ENCODE measurements at places on chromosomes 5 and 9.
A peak's percentile ranks its signal among the peaks of the same experiment; 100 is the strongest.

DNA sequence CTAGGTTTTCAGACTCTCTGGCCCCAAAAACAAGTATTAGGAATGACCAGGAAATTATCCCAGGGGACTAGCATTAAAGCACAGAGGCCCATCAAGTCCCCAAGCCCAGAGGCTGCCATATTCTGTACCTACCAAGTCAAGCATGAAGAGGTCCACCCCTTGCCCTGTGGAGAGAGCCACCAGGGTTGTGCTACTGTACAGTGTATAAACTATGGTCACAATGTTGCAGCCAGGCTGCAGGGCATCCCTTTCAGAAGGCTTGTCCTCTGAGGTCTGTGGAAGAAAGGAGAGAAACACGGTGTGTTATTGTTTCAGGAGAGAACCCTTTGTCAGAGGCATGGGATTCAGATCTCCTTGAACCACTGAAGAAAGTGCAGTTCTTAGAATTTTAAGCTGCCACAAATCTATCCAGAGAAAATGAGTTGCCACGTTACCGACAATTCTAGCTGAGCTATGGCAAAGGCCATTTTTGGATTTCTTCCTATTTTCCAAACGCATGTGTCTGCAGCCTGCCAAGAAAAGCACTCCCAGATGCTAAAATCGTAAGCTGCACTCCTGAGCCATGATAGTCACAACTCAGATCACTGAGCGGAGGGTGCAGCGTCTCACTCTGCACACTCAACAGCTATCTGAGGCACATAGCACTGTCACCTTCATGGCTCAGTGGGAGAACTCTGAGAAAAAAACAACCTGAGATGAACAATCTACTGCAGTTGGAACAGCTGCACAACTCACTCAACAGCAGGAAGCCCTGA lies 45.5 kb upstream of the SPATA31E1 start:
- no peak for DNase-seq

DNA sequence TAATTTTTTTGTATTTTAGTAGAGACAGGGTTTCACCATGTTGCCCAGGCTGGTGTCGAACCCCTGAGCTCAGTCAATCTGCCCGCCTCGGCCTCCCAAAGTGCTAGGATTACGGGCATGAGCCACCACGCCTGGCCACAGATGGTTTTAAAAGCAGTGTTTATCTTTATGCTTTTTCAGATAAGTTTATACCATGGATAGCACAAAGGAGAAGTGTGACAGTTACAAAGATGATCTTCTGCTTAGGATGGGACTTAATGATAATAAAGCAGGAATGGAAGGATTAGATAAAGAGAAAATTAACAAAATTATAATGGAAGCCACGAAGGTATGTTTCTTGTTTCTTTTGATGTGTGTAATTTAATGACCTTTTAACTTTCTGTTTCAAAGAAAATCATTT lies 35.1 kb downstream of the POLK start:
- no peak for DNase-seq

- DNase-seq, result no peak
Measured at GRCh38 chr9:79617395-79617794, 45.6 kb downstream of the TLE4 start.

DNA sequence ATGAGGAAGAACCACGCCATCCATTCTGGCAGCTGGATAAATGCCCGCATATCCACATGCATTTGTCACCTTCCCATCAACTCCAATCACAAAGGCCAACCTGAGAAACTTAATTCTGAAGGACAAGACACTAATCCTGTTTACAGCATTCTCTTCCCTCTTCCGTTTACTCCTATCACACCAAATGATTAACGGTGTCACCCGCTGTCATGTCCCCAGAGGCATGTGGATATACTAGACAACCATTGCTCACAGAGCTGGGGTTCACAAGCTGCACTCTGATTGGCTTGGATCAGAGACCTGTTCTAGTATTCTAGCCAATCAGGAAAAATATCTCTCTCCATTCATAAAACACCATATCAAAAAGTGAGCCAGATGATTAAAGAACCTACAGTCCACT lies 3.6 kb downstream of the MACROH2A1 start:
- no peak for DNase-seq

DNA sequence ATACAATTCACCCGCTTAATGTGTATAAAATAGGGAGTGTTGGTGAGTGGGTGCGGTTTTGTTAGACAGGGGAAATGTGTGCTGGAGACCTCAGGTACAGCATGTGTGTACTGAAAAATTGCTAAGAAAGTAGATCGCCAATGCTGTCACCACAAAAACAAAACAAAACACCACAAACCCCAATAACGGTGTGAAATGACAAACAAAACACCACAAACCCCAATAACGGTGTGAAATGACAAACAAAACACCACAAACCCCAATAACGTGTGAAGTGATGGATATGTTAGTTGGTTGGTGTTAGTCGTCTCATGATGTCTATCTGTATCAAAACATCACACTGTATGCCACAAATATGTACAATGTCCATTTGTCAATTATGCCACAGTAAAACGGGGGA lies 14.2 kb upstream of the GFPT2 start:
- no peak for DNase-seq

- DNase-seq, result no peak
Measured at GRCh38 chr5:37002176-37002751, 125.7 kb downstream of the NIPBL start.

- DNase-seq, result no peak
Measured at GRCh38 chr5:669111-669841, 23.9 kb downstream of the TPPP start.

GRCh38 chr9:130962418-130963316 lies 23.6 kb upstream of the FIBCD1 start:
- peak; percentile 97 for DNase-seq

DNA sequence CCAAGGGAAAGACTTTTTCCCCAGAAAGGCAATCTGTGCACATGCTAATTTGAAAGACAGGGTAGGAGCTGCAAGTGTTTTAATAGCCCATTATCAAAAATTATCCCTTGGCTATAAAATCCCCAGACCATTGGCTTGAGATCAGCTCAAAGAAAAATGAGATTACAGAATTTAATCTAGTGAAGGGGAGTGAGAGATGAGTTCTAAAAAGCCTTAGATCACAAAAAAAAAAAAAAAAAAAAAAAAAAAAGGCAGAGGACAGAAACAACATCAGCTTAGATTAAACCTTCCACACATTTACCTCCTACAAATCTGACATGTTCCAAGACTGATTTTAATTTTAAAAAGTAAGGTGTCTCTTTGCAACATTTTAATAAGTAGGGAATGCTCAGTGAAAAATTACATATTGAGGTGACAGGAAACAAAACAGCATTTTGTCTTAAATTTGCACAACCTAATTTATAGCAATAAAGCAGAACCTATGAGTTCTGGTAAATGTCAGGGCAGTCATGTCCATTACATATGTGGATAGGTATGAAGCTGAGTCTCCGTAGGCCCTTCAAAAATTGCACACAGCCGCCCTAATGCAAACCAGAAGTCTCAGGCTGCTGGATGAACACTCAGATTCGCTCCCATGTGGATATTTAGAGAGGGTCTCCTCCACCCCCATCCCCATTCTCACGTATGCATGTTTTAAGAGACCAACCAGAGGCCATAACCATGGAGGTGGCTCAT lies 43.4 kb downstream of the NFIB start:
- DNase-seq, result no peak

DNA sequence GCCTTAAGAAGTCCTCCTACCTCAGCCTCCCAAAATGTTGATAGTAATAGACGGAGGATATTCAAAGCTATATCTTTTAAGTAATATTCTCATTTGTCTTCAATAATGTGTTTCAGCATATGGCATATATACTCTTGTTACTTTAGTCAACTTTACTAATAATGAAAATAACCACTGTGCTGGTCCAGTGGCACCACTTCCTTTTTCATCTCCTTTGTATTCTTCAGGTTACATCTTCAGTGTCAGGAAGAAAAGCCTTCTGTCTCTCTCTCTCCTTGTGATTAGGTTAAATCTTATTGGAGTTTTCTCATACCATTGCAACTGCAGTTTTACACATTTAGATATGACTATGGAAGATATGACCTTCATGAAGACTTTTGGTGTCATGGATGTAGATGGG lies 31.3 kb downstream of the PARP8 start:
- no peak for DNase-seq

DNA sequence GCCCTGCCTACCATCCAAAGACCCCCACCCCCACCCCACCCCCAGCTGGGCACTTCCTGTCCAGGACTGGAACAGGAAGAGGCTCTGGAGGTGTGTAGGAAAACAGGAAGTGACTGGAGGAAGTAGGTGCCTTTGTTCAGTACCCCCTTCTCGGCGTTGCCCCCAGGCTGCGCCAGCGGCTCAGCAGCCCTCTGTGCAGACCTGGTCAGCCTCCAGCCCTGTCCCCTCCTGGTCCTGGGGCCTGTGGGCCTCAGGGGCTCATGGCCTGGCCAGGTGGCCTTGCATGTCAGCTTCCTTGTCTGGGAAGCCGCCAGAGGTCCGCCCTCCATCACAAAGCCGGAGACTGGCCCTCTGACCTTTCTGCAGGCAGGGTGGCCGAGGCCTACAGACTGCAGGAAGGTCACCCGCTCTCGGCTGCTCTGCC lies 26.0 kb downstream of the FLT4 start:
- no peak for DNase-seq

GRCh38 chr5:40413743-40414142 lies 266.0 kb upstream of the PTGER4 start:
- DNase-seq, result peak; percentile 71

DNA sequence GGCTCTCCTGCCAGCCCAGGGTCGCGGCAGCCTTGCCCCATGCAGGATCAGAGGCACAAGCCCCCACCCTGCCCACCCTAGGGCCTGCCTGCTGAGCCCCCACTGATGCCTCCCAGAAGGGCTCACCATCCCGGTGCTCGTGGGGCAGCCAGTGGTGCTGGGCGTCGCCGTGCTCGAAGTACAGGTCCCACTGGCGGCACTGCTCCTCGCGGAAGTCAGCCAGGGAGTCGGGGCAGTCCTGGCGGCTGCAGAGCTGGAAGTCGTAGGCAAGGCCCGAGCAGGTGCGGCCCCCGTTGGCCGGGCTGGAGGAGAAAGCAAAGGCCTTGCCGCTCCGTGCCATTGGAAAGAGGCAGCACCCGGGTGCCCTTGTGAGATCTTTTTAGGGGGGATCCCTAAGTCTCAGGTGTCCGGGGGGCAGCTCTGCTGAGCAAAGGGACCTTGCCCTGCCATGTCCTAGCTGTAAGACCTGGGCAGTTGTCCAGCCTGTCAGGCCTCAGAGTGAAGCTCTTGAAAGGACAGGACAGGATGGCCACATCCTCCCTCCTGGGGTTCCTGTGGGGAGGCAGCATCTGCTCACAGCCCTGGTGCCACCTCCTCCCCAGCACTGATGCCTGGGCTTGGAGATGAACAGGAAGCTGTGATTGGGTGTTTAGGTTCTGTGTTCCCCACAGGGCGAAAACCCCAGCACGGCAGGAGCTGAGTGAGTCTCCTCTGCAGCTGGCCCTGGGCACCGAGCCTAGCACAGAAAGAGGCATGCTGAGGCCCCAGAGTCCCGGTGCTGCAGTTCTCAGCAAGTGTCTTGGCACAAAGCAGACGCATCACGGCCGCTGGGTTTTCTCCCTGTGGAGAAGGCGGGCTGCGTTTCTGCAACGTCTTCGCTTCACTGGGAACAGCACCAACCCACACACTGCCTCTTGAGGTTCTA lies 77.7 kb downstream of the ZNF354C start:
- DNase-seq, result no peak

DNA sequence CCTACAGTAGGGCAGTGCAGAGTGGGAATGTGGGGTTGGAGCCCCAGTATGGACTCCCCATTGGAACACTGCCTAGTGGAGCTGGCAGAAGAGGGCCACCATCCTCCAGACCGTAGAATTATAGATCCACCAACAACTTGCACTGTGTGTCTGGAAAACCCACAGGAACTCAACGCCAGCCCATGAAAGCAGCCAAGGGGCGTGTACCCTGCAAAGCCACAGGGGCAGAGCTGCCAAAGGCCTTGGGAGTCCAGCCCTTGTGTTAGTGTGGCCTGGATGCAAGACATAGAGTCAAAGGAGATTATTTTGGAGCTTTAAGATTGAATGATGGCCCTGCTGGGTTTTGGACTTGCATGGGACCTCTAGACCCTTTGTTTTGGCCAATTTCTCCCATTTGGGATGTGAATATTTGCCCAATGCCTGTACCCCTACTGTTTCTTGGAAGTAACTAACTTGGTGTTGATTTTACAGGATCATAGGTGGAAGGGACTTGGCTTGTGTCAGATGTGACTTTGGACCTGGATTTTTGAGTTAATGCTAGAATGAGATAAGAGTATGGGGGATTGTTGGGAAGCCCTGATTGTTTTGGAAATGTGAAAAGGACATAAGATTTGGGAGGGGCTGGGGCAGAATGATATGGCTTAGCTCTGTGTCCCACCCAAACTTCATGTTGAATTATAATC lies 266.8 kb downstream of the SEMA5A start:
- DNase-seq, result no peak

- no peak for DNase-seq
Measured at GRCh38 chr9:133527444-133527920, 2.7 kb upstream of the MYMK start.

- no peak for DNase-seq
Measured at GRCh38 chr9:88933607-88934379, 57.5 kb upstream of the S1PR3 start.

DNA sequence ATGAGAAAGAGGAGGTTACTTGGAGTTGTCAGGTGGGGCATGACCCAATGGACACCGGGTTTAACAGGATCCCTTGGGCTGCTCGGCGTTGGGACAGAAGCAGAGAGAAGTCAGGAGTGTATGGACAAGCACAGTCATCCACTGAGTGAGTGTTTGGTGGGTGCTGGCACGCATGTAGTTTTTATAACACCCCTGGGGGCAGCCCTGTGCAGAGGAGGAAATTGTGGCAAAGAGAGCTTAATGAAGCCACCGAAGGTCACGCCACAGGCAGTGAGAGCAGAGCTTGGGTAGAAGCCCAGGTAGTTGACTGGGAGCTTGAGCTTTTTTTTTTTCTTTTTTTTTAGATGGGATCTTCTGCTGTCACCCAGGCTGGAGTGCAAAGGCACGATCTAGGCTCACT lies 43.2 kb upstream of the IER5L start:
- DNase-seq, result no peak

GRCh38 chr9:3916984-3917383 lies 382.9 kb downstream of the GLIS3 start:
- DNase-seq, result peak; percentile 36

GRCh38 chr5:100682625-100683024 lies 147.5 kb downstream of the FAM174A start:
- DNase-seq, result no peak

GRCh38 chr9:114124138-114124537 lies 25.0 kb upstream of the KIF12 start:
- DNase-seq, result no peak

GRCh38 chr9:27771803-27772545 lies 198.7 kb upstream of the C9orf72 start:
- no peak for DNase-seq

GRCh38 chr5:143494162-143494561 lies 90.7 kb upstream of the NR3C1 start:
- DNase-seq, result peak; percentile 81

All from EL (cell line).